ENCODE measurements at places on chromosomes 3 and 15.

GRCh38 chr3:182782149-182782548 is 11.2 kb upstream of the ATP11B start:
- no peak for DNase-seq

- no peak for DNase-seq
These were observed 89.5 kb upstream of the ATP2B2 start for GRCh38 chr3:10594915-10595314.

GRCh38 chr15:99410477-99410876 is 155.3 kb upstream of the MEF2A start:
- DNase-seq: no peak

DNA sequence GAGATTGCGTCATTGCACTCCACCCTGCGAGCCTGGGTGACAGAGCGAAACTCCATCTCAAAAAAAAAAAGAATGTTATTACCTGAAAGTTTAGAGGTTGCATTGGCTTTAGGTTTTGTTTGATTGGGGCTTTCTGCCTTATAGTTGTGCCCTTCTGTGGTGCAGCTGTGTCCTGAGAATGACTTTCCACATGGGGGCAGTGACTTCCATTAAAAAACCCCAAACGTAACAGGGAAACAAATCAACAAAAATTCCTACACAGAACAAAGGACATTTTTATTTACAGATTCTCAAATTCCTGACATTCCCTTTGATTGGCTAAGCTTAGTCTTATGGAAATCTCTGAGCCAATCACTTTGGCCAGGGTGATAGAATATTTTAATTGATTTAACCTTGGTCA is 154.1 kb upstream of the GPR149 start:
- DNase-seq: no peak

- DNase-seq: no peak
These were observed 102.4 kb downstream of the NR1D2 start for GRCh38 chr3:24047513-24047912.

DNA sequence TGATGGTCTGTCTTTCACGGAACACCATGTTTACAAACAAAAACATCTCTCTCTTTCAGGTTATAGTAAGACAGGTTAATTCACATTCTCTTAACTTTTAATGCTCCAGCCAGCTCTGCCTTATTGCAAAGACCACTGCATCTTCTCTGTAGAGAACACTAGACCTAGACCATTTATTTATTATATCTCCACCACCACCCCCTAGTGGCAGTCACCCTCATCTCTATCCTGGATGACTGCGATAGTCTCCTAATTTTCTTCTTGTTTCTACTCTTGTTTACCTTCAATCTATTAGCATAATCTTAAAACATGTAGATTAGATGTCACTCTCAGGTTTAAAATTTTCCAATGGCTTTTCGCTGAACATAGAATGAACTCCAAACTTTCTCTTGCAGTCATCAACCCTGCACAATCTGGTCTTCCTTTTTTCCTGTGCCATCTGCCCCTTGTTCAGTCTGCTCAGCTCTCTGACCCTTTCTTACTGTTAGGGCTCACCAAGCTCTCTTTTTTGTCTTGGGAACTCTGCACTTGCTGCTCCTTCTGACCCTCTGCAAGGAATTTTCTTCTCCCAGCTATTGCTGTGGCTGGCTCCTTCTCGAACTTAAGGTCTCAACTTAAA is 155.6 kb downstream of the SQOR start:
- no peak for DNase-seq

Measured in activated CD4-positive, alpha-beta T cell treated with anti-CD3 and anti-CD28 coated beads, Interleukin-2, amount 50 U/mL, for 24 hours (primary cell).